ENCODE measurements at places on chromosomes 1 and 21.

DNA sequence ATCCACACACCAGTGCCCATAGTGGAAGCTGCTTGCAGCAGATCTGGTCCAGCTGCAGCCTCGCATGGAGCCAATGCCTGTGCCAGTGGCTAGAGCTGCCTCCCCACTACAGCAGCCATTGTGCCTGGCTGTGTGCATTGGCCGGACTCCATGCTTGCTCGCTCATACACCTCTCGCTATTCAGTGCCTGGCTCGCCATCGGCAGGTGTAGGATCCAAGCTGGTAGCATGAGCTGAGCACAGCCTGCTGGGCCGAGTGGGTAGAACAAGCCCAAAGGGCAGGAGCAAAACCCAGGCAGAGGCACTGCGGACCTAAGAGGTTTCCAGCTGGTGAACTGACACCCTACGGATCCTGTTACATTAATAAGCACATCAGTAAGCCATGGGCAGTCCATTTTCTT lies 1184.1 kb downstream of the AMY1C start:
- DNase-seq, result no peak

DNA sequence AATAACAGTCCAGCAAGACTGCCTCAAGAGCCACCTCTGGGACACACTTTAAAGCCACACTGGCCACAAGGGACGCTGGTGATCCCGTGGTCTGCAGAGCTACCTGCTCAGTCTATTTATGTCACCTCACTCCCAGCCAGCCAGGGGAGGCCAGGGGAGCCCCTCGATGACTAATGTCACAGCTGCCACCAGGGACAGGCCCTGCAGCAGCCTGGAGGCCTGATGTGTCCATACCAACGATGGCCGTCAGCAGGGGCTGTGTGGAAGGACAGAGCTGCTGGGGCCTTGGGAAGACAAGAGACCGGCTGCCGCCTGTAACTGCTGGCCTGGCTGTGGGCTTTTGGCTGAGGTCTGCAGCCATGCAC lies 71.0 kb downstream of the SIK1 start:
- no peak for DNase-seq

- DNase-seq, result peak; percentile 52
These were observed 4.9 kb downstream of the RNF223 start for GRCh38 chr1:1069056-1069710.

GRCh38 chr1:1082239-1082775 lies 8.2 kb upstream of the RNF223 start:
- no peak for DNase-seq

DNA sequence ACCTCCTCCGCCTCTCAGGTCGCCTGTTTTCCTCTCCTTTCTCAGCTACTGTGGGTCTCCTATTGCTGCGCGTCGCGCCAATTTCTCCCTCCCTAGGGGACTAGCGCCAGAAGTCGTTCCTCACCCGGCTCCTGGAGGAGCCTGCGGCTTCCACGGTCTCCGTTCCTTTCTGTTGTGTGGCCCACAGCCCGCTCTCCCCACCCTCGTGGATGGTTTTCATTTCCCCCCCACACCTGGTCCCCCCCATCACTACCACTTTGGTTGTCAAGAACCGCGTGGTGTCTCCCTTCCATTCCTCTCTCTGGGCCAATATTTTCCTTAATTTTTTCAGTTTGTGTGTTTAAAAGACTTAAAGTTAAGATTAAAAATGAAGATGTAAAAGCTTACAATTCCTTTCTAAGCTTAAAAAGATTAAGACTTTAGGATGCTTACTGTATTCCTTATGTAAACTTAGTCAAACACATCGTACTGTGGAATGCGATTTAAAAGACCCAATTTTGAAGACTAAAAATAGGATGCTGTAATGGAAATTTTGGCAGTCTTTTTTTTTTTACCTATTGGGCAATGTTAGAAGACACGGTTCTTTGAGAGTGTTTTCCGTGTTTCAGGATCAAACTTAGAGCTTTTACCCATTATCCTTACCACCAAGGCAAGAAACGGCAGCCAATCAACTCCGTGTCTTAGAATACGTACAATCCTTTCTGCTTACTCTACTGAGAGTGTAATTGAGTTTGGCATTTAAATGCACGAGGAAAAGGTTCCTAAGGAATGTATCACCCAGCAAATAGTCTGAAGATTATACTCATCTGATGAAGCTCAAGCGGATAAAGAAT lies 773 bp downstream of the CNST start:
- DNase-seq, result peak; percentile 91

- no peak for DNase-seq
These were observed 27.9 kb upstream of the HJV start for GRCh38 chr1:146049436-146049835.

DNA sequence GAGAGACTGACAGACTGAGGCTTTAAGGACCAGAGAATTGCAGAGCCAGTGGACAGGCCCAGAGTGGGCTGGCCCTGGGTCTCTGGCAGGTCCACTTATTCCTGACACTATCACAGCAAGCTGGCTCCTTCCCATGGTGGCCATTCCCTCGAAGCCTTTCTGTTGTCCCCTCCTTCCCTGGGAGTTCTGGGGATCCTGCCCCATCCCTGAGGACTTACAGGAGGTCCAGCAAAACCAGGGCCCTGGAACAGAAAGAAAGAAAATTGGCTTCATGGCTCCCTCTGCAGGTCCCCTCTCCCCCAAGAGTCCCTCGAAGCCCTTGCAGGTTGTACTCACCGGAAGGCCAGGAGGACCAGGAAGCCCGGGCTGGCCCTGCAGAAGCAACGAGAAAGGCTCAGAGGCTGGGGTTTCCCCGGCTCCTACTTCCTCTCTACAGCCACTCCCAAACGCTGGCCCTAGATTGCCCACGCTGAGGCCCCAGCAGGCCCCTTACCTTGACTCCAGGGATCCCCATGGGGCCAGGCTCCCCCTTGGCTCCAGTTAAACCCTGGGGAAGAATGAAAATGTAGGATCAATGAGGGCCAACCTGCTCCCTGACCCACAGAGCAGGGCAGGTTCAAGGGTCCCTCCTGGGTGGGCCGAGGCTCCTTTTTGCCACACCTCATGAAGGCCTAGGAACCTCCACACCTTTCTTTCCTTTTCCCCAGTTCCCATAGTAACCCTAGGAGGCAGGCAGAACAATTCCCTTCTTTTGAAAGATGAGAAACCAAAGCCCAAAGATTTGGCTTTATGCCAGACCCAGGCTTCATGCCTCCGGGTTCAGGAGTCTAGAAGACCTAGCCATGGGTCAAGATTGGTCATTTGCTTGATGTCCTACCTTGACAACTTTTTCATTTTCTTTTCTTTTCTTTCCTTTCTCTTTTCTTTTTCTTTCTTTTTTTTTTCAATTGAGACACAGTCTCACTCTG lies 4.6 kb downstream of the COL9A2 start:
- DNase-seq, result no peak

DNA sequence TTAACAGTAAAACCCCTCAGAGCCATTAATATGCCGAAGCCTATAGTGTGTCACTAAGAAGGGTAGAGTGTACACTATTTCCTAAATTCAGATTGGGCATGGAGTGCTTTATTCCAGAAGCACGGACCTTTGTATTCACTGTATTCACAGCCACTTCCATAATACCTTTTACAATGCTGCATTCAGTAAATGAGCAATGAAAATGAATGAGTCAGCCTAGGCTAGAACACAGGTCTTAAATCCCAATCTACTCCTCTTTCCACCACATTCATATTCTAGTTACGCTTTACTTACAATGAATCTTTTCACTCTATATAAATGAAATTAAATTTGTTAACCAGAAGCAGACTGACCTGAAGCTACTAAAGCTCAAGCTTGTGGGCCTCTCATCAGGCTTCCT lies 13.0 kb upstream of the GORAB start:
- no peak for DNase-seq

DNA sequence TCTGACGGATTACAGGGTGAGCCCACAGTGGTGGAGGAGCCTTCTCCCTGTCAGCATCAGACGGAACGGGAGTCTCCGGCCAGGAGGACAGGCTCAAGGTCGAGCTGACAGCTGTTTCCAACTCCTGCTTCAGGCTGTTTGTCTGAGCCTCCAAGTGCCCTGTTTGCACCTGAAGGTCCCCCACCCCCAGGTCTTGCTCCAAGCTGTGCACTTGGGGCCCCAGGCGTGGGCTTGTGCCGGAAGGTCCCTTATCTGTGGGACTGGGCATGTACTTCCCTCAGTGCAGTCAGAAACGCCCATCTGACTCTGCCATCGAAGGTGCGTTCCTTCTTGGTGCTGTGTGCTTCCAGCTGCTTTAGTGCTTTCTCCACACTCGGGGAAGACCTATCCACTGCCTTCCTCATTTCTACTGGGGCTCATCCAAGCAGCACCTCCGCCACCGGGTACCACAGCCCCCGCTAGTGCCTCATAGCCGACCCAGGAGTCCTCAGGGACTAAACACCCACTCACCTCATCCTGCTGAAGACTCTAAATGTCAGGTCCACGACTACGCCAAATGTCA lies 29.5 kb upstream of the CR2 start:
- DNase-seq, result no peak

GRCh38 chr1:160772331-160772730 lies 23.6 kb upstream of the LY9 start:
- DNase-seq, result no peak

- DNase-seq, result no peak
These were observed 26.4 kb downstream of the KRTAP10-1 start for GRCh38 chr21:44513389-44514217.

- DNase-seq, result no peak
These were observed 58.0 kb downstream of the ADSS2 start for GRCh38 chr1:244393604-244394176.

DNA sequence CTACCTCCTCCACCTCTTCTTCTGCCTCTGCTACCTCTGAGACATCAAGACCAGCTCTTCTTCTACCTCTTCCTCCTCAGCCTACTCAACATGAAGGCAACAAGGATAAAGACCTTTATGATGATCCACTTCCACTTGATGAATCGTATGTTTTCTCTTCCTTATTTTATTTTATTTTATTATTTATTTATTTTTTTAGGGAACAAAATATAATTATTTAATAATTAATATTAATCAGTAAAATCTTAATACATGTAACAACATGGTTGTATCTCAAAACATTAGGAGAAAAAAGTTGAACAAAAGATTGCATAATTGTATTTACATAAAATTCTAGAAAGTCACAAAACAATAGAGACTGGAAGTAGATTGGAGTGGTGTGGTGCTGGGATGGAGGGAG lies 13.1 kb upstream of the HRNR start:
- no peak for DNase-seq

GRCh38 chr1:41241354-41241748 lies 755 bp downstream of the SCMH1 start:
- DNase-seq, result peak; percentile 57

- DNase-seq, result peak; percentile 84
These were observed 46.2 kb downstream of the USP25 start for GRCh38 chr21:15775981-15776380.

- no peak for DNase-seq
These were observed 4.0 kb upstream of the CSF3R start for GRCh38 chr1:36486439-36487335.

DNA sequence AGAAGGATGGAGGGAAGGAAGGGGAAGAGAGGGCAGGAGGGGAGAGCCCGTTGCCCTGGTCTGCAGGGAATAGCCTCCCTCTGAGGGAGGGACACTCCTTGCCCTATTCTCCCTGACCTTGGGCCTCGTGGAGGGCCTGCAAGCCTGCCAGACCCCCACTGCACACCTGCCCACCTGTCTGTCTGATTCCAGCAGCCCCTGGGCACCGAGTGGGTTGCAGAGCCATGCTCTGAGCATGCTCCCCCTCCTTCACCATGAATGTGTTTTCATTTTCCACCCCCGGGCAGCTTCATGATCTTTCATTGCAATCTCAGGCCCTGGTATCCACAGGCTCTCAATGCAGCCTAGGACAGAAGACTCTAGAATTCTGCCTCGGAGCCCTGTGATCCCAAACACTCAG lies 5.1 kb upstream of the NPHP4 start:
- no peak for DNase-seq

GRCh38 chr1:59509341-59509875 lies 212.5 kb downstream of the FGGY start:
- no peak for DNase-seq

GRCh38 chr1:157487504-157487903 lies 64.8 kb downstream of the FCRL5 start:
- no peak for DNase-seq
